ENCODE measurements at places on chromosomes 3 and 15.

- no peak for DNase-seq
Measured at GRCh38 chr15:31330111-31330785, 3.6 kb downstream of the KLF13 start.

GRCh38 chr15:48634893-48635292, 10.6 kb downstream of the FBN1 start:
- no peak for DNase-seq

DNA sequence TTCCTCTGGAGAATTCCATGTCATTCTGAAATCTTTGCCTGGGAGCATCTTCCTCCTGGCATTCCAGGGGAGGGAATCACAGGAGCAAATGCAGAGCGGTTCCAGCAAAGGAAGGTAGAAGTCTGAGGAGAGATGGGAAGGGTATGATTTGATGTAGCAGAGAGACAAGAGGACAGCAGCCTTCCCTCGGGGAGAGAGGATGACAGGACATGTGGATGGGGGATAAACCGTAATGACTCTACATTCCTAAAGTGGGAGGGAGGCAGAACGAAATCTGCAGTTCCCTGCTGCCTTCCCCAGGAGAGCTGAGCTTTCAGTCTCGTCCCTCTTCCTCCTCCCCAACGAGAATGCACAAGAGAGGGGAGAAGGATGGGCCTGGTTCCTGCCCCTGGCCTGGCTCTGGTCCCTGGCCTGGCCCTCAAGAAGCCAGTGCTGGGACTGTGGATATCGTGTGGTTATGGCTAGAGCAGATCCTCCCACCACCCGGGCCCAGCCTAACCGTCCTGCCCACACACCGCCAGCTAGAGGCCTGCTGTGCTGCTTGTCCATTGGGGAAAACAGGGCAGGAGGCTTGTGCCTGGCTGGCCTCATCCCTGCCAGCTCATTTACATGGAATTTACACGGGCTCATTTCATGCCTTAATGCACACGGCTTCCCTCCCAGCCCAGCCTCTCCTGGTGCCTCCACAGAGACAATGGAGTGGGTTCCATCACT, 26.6 kb downstream of the SEMA7A start:
- DNase-seq: no peak

DNA sequence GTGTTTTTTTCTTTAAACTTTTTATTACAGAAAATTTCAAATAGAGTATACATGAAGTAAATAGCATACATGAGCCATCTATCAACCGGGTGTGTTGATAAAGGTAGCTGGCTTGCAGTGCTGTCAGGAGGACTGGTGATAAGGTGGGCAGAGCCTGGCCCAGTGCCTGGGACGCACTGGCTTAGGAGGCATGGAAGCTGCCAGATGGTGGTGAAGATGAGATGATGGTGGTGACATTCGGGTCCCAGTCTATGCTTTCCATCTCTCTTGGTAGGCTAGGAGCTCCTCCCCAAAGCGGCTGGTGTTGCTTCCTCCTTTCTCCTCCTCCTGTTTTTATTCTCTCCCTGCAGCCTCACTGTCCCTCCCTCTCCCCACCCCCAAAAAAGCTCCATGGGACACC, 101.7 kb downstream of the ADCY5 start:
- DNase-seq: no peak

- DNase-seq: no peak
Measured at GRCh38 chr3:8210882-8211341, 290.7 kb upstream of the LMCD1 start.

DNA sequence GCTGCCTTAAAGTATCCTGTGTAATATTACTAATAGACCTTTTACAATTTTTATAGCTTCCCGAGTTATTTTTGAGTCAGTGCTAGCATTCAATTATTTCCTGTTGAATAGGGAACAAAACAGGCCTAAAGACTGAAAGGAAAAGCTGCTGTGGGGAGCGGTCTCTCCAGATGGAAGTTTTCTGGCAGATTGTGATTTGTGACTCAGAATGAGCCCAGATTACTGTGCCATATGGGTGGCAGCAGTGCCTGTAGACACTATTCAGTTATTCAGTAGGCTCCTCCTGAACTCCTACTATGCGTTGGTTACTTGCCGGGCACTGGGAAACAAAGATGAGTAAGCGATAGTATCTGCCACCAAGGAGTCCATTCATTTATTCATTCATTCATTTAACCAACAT, 211.8 kb downstream of the CHST2 start:
- DNase-seq: no peak

All from stimulated activated CD8-positive, alpha-beta memory T cell treated with anti-CD3 and anti-CD28 coated beads, Interleukin-7, amount 100 ng/mL, for 1 hour (primary cell).